Stimulated activated CD4-positive, alpha-beta T cell treated with anti-CD3 and anti-CD28 coated beads, Interleukin-1b, Interleukin-23, amount 100 ng/mL, for 48 hours (primary cell): ENCODE measurements at places on chromosomes 11 and 22.

DNA sequence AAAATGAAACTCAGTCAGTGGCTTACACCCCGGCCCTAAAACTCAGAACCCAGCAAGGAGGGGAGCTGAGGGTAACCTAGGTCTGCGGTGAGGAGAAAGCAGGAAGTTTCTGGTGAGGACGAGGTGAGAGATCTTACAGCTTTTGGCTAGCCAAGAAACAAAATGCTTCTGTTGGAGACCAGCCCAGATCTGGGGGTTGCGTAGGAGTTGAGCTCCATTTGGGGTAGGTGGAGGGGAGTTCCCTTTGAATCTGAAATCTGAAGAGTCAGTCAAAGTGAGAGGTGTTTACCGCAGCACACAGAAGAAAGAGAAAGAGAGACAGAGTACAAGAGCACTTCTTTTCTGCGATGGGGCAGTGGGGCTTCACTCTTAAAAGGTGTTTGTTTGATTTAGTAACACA lies 29.6 kb downstream of the EHF start:
- DNase-seq = peak; percentile 92

DNA sequence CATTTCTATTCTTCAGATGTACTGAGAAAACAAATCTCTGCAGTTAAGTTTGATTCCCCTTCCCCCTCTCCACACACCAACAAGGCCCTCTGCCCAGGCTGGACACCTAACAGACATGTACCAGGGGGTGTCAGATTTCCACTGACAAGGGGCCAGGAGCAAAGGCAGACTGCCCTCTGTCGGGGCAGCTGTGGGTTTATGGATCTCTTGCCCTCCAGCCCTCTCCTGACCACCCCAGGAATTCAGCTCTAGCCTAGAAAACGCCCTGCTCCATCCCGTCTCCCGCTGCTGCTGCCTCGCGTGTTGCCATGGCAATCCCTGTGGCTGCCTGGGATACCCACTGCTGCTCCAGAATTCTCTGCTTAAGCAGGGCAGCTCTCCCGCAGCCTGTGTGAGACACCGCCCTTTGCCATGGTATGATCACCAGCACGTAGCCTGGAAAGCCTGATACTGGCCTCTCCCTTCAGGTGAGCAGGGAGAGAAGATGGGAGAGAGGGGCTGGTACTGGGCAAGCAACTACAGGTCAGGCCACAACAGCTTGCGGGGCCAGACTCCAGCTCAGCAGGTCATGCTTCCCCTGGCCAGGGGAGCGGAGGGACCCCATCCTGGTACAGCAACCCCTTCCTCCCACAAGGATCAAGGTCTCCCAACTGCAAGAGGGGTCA lies 41.6 kb downstream of the BUD13 start:
- no peak for DNase-seq

DNA sequence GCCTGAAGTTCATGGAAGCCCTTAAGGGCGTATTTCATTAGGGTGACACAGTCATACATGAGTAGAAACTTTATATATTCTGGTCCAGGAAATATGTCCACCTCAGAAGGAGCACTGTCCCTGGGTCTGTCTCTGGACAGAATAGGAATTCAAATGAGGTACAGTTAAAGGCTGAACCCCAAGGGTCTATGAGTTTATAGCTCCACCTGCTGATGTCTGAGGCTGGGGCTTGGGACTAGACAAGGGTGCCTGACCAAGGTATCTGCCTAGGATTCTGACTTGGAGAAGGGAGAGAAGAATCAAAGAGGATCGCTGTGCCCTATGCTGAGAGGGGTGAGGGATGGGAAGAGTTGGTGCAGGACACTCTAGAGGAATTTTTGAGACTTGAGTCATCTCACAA lies 14.9 kb downstream of the HEPHL1 start:
- no peak for DNase-seq

GRCh38 chr11:66417000-66417399 lies 3.8 kb upstream of the NPAS4 start:
- DNase-seq = no peak

DNA sequence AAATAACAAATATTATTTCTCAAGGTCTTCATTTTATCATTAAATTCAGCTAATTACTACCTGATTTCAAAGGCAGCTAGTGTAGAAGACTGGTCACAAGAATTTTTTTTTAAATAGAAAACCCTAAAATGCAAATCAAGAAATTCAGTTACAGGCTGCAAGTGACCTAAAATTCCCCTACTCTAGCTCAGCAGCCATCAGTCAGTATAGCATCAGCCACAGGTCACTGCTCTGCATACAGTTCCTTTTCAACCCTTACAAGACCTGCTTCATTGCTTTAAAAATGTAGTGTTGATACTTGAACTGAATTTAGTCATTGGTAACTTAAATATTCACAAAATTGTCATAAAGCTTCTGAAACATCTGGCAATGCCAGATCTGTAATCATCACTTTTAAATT lies 9.5 kb upstream of the B3GNT6 start:
- DNase-seq = no peak

GRCh38 chr11:12074529-12075195 lies 35.7 kb upstream of the MICAL2 start:
- DNase-seq = no peak

- peak; percentile 83 for DNase-seq
Observed at GRCh38 chr22:20551805-20552442, 44.5 kb downstream of the MED15 start.

DNA sequence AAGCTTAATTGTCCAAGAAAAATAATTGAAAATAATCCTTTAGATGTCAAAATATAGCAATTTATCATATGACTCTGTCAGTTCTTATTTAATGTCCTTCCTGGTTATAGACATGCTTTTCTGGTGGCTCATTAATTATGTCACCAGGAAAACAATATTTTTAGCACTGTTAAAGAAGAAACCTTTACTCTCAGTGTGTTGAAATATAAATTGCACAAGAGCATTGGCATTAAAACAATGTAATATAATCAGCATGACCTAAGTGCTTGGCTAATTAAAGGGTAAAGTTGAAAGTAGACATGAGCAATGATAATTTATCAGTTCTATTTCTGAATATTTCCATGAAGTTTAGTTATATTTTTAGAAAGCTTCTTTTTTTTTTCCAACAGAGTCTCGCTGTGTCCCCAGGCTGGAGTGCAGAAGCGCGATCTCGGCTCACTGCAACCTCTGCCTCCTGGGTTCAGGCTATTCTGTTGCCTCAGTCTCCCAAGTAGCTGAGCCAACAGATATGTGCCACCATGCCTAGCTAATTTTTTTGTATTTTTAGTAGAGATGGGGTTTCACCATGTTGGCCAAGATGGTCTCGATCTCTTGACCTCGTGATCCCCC lies 232.3 kb downstream of the JRKL start:
- DNase-seq = no peak

DNA sequence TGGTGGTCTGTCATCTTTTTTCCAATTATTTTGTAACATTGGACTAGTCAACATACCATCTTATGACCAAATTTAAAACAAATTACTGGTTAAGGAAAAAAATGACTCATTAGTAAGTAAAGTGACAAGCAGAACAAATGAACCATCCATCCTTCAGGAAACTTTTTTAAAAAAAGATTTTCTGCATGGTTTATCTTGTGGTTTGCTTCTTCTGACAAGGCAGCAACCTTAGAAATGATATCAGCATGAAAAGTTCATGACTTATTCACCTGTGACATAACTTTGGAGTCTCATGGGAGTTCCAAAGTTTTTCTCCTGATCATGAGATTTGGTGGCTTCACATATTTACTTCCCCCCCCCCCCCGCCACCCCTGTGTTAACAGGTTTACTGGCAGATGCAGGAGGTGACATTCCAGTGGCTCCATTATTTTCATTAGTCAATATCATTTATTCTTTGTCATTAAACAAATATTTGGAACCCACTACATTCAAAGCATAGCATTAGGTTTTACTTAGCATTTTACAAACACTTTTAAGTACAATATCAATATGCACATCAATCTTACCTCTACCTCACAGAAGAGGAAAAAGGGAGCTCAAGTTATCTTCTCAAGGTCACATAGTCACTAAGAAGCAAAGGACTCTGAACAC lies 40.7 kb downstream of the DCUN1D5 start:
- DNase-seq = no peak

DNA sequence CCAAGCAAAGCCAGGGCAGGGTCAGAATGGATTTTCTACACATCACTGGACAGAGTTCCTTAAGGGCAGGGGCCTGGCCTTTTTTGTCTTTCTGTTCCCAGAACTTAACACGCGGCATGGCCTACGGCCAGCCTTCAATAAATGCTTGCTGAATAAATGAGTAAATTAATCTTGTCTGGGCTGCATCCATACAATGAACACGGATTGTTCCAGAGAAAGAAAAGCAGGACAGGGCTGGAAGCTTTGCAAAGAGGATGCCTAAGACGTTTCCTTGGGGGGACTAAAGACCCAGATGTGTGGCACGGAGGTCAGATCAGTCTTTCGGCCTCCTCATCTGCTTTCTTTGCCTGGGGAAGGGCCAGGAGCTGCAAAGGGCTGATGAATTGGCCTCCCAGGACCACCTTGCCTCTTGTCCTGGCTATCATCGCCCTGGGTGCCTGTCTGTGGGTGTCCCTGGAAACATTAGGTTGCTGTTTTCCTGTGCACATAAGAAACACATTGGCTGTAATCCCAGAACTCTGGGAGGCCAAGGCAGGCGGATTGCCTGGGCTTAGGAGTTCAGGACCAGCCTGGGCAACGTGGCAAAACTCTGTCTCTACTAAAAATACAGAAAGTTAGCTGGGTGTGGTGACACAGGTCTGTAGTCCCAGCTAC lies 20.8 kb upstream of the RFPL3 start:
- no peak for DNase-seq

- no peak for DNase-seq
Observed at GRCh38 chr11:123292647-123293046, 97.6 kb upstream of the CLMP start.

DNA sequence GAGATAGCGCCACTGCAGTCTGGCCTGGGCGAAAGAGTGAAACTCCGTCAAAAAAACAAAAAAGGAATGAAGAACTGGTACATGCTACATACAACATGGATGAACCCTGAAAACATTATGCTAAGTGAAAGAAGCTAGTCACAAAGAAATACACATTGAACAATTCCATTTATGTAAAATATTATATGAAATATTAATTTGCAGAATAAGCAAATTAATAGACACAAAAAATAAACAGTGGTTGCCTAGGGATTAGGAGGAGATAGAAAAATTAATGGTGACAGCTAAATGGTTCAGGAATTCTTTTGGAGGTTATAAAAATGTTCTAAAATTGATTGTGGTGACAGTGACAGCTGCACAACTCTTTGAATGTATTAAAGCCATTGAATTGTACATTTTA lies 14.7 kb downstream of the PRDM10 start:
- no peak for DNase-seq

- peak; percentile 41 for DNase-seq
Observed at GRCh38 chr22:40345271-40345670, 1.0 kb upstream of the ADSL start.

- DNase-seq = no peak
Observed at GRCh38 chr11:27213232-27213660, 149.8 kb downstream of the CCDC34 start.

GRCh38 chr11:120467627-120468026 lies 43.9 kb upstream of the GRIK4 start:
- no peak for DNase-seq

DNA sequence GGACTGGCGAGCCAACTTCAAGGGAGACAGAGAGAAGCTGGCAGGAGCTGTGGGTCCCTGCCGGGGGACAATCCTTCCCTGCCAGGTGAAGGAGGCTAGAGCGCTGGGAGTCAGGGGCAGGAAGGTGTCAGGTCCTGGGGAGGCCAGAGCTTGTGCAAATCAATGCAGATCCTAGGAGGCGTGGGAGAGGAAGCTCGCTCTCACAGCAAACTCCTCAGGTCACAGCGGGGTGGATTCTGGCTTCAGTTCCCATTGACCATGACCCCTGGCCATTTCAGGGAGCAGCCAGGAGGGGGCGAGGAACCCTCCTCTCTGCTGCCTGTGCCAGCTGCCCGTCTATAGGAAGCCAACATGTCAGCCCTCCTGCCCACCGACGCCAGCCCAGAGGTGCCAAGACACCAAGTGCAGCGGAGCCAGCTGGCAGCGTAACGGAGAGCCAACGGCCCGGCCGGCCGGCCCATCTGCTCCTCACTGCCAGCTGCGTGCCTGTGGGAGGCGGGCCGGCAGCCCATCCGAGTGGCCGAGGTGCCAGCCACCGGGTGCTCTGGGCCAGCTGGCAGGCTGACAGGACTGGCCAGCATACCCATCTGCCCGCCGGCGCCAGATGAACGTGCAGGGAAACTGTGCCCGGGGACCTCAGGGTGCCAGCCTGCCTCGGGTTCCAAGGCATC lies 374.8 kb downstream of the MIAT start:
- no peak for DNase-seq

DNA sequence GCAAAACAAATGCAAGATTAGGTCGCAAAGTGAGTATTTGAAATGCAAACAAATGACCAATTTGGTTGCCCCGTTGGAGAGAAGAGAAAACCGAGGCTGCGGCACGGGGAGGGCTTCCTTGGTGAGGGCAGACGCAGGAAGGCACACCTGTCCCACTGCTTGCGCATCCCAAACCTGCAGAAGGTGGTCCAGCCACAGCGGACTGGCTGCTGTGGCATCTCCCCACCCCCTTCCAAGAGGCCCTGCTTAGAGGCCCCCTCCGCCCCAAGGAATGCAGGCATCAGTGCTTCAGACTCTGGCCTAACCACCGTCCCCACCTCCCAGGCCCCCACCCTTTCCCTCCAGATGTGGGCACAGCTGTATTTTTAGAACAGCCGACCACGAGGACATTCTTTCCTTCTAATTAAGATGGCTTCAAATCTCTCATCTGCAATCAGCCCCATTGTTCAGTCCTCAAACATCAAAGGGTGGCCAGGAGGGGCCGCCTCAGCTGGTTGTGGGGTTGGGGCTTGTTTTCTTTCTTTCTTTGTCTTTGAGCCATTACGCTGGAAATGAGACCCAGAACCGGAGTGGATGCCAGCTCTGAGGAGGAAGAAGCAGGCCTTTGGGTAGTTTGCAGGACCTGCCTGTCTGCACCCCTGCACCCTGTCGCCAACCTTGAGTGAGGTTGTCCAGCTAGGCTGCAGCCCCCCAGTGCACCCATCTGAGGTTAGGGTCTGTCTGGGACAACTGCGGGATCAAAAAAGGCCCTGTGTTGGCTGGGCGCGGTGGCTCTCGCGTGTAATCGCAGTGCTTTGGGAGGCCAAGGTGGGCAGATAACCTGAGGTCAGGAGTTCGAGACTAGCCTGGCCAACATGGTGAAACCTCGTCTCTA lies 9.4 kb upstream of the DERL3 start:
- DNase-seq = no peak

DNA sequence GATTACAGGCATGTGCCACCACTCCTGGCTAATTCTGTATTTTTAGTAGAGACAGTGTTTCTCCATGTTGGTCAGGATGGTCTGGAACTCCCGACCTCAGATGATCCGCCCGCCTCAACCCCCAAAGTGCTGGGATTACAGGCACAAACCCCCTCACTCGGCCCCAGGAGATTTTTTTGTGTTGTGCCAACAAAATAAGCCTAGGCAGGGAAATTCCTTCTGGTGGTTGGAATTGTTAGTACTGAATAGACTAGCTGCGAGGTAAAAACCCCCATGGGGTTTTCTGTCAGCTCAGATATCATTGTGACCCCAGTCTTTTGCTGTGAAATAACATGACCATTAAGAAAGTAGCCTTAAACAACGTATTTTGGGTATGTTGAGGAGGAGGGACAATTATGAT lies 144.9 kb downstream of the BCR start:
- no peak for DNase-seq

GRCh38 chr11:131744847-131745246 lies 374.4 kb downstream of the NTM start:
- no peak for DNase-seq
